ENCODE measurements at places on chromosomes 11 and 22. TPM values are rescaled to one million over a fixed set of nuclear protein-coding genes. Genes with fewer than 3 reads are reported as not detected.

The ROBO4 gene
- total RNA-seq = not detected

The SORL1 gene
- 1.9 TPM for total RNA-seq

The MRGPRX3 gene
- 0.14 TPM for total RNA-seq

The FAM111B gene
- total RNA-seq = 8.0 TPM

The OR51I1 gene
- not detected for total RNA-seq

The IL10RA gene
- total RNA-seq = not detected

The CARS1 gene
- 55.0 TPM for total RNA-seq

The APLNR gene
- total RNA-seq = 0.04 TPM

The GUCY1A2 gene
- 0.05 TPM for total RNA-seq

The MUC5B gene
- 1.1 TPM for total RNA-seq

The HEPHL1 gene
- not detected for total RNA-seq

The SYT13 gene
- 5.9 TPM for total RNA-seq

The DLG2 gene
- total RNA-seq = 0.27 TPM

The TEX54 gene
- total RNA-seq = not detected

The ABCC8 gene
- total RNA-seq = 8.9 TPM

The OR8A1 gene
- total RNA-seq = not detected

The P2RY6 gene
- total RNA-seq = 2.8 TPM

The CCDC87 gene
- total RNA-seq = 0.49 TPM

The CCDC15 gene
- total RNA-seq = 0.89 TPM

The YPEL4 gene
- 0.11 TPM for total RNA-seq

The MAPK11 gene
- total RNA-seq = 6.0 TPM

The ANO3 gene
- 0.02 TPM for total RNA-seq

The OR10D3 gene
- total RNA-seq = not detected

The PNPLA2 gene
- 33.5 TPM for total RNA-seq

The C1QTNF4 gene
- total RNA-seq = 0.07 TPM

The OLFML1 gene
- total RNA-seq = not detected

The TRPM5 gene
- not detected for total RNA-seq

The HBE1 gene
- total RNA-seq = 0.09 TPM

The APOA4 gene
- not detected for total RNA-seq

The FAM180B gene
- total RNA-seq = not detected

The MUC2 gene
- total RNA-seq = 0.13 TPM

The CREB3L1 gene
- total RNA-seq = 5.1 TPM

The PRR5 gene
- 8.0 TPM for total RNA-seq

The MN1 gene
- 4.4 TPM for total RNA-seq

The STX5 gene
- 23.7 TPM for total RNA-seq
